ENCODE measurements at places on chromosomes 3 and 15.

- no peak for DNase-seq
Observed at GRCh38 chr3:16373341-16373946, 108.4 kb downstream of the OXNAD1 start.

GRCh38 chr3:61247191-61247590 lies 4.1 kb downstream of the FHIT start:
- no peak for DNase-seq

GRCh38 chr15:100353449-100353848 lies 11.7 kb upstream of the ADAMTS17 start:
- no peak for DNase-seq

DNA sequence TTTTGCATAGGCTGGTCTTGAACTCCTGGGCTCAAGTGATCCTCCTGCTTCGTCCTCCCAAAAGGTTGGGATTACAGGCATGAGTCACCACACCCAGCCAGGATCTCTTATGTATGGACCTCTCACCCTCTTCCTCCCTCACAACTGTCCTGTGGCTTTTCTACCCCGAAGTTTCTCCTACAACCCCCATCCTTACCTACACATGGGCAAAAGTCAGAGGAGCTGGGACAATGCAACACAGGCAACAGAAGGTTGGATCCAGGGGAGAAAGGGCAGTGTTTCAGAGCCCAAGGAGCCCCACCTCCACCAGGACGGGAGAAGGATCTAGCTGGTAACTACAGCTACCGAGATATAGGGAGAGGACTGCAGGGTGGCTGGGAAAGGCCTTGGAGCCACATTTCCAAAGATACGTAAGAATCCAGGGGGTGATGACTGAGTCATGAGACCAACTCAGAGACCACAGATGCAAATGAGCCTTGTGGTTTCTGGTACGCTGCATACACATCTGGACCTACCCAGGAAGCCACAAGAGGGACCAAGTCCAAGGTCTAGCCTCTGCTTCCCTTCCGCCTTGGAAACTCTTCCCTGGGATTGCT lies 13.6 kb downstream of the IGDCC4 start:
- DNase-seq, result no peak

DNA sequence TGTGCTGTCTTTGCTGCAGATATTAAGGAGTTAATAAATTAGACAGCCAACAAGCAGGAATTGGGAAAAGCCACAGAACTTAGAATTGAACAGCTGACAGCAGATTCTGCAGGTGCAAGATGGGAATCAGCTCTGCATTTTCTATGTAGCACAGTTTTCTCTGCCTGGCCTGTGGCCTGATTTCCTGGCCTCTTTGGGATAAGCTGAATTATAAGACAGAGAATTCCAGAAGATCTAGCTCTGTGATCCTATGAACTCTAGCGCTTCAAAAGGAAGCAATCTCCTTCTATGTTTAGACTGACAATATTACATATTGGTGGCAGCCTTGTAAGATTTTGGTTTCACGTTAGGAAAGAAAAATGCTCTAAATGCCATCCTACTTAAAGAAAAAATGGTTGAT lies 24.0 kb upstream of the SOX2 start:
- DNase-seq, result no peak

GRCh38 chr15:96505014-96505413 lies 174.5 kb downstream of the NR2F2 start:
- no peak for DNase-seq

DNA sequence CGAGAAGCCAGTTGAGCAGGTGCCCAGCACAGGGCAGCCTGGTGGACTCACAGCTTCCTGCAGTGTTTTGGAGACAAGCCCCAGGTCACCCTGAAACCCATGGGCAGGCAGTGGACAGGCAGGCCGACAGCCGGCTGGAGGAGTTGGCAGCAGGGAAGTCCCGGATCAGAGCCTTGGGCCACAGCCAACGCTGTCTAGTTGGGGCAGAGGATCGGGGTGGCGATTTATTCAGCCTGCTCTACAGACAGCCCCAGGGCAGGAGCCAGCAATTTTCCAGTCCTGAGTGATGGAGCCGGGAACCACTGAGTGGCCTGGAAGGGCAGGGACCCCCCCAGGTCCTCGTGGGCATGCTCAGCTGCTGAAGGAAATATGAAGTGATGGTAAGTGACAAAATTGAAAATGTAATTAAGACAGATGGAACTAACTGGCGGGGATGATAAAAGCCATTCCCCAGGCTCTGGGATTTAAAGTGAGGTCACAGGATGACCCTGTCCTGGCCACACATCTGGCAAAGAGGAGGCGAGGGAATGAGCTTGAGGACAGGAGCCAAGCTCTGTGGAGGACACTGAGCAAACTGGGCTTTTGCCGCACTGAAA lies 34.4 kb upstream of the TBC1D21 start:
- DNase-seq, result peak; percentile 86

GRCh38 chr15:73282567-73283365 lies 86.0 kb downstream of the HCN4 start:
- peak; percentile 31 for DNase-seq

GRCh38 chr15:62895139-62895866 lies 147.2 kb upstream of the TPM1 start:
- no peak for DNase-seq

GRCh38 chr3:16064642-16065414 lies 109.7 kb upstream of the GALNT15 start:
- DNase-seq, result peak; percentile 87

DNA sequence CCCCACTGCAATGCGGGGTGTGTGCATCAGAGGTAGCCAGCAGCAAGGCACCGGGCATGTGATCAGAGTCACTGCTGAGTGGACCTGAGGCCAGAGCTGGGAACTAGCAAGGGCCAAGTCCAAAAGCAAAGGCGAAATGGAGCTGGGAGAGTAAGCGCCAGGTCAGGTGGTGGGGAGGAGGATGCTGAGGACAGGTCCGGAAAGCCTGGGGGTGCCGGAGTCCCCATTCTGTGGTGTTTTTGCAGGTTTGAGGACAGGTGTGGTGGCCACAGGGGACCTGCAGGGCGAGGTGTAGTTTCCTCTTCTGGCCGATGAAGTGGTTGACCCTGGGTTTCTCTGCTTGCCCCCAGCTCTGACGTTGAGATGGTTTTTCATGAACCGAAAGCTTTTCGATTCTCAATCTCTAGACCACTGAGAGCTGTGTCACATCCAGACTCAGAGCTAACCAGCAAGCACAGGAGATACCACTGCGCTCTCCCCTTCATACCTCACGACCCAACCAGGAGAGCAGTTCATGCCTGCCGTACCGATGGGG lies 35.0 kb upstream of the HES1 start:
- no peak for DNase-seq

DNA sequence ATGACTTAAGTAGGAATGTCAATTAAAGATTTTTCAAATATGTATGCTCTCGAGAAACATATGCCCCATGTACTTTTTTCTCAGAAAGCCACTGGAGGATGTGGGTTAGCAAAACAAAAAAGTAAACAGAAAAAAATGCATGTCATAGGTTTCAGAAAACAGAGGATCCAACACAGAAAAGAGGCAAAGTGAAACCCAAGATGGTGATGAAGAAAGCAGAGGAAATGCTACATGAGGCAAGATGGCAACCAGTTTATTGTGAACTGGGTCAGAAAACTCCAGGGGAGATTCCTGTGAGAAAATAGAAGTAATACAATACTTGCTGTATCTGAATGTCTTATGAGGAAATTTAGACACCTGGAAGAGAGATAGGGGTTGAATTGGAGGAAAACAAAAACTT lies 30.8 kb upstream of the EOMES start:
- no peak for DNase-seq

DNA sequence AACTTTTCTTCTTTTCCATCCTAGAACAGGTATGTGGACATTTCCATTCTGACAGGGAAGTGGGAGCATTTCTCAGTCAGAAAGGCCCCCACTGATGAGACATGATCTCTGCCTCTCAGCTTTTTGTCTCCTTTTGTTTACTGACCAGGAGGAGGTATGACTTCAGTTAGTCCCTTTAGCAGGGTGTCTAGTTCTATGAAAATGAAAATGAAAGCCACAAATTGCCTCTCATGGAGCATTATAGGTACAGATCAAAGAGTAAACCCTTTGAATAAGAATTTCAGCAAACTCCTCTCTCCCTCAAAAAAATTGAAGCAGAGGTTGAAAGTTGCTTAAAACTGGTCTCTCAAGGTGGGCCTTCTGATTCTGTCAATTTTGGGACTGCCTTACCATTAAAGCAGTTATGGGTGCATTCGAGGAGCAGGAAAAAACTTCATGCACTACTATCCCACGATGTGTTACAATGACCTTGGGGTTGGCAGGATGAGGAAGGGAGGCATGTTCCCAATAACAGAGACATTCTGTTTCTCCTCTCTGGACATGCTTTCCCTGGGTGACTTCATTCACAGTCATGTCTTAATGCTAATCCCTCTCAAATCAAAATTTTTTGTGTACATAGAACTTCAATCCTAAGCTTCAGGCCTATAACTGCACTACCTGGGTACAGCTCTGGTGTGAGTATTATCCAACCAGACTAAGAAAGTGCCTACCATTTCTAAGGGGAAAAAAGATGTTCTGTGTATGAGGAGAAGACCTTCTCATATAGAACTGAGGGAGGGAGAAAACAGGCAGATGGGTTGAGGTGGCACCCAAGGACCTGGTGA lies 50.6 kb upstream of the TBC1D23 start:
- DNase-seq, result no peak

GRCh38 chr3:118262800-118263402 lies 771.7 kb downstream of the IGSF11 start:
- no peak for DNase-seq

GRCh38 chr15:78088773-78089080 lies 3.6 kb upstream of the SH2D7 start:
- no peak for DNase-seq

DNA sequence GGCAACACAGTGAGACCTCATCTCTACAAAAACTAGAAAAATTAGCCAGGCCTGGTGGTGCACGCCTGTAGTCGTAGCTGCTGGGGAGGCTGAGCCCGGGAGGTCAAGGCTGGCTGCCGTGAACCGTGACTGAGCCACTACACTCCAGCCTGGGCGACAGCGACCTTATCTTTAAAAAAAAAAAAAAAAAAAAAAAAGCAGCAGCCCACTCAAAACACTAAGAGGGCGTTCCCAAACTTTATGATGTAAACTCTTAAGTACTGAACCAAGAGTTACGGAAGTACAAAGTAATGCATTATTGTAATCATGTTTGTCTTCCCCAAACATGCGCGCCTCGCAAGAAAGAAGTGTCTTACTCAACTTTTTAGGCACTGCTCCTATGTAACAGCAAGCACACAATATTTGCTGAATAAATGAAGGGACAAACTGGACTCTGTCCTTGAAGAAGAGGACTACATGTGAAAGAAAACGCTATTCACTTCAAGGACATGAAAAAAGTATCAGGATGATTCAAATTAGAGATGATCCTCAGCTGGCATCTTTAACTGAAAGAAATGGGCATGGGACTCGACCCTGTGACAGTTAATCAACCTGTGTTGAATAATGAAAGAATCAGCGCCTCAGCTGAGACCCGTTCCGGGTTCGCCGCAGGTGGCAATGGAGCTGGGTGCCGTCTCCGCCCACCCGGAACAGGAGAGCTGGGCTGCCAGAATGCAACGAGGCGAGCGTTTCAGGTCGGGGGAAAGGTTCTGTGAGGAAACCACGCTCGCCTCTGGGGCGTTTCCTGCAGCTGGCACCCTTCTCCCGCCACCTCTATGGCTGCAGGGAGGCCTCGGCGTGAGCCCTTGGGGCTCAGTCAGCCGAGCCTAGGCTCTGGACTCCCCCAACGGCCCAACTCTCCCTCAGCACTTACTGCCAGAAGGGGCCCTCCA lies 718 bp downstream of the SPG11 start:
- peak; percentile 79 for DNase-seq

DNA sequence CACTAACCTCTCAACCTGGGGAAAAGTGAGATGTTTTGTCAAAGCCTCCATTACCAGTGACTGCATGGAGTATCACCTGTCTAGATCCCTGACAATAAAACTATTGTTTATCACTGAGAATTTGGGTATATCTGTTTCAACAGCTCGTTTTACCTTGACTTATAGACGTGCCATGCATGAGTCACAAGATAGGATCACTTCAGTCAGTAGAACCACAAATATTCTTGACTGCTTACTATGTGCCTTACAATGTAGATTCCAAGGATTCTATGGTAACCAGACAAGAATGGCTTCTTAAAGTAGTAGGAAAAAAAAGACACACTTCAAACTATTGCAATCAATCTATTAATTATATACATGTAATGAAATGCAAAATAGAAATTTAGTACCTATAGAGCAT lies 55.7 kb upstream of the GRM7 start:
- DNase-seq, result no peak

GRCh38 chr15:92914768-92915221 lies 14.7 kb downstream of the CHD2 start:
- DNase-seq, result no peak

GRCh38 chr3:40387001-40387894 lies at the start of gene ENTPD3:
Gene ENTPD3, plus strand, starts transcription at chr3:40387184. Its CDS starts 874 bp downstream, at chr3:40388058.
- DNase-seq, result peak; percentile 32

DNA sequence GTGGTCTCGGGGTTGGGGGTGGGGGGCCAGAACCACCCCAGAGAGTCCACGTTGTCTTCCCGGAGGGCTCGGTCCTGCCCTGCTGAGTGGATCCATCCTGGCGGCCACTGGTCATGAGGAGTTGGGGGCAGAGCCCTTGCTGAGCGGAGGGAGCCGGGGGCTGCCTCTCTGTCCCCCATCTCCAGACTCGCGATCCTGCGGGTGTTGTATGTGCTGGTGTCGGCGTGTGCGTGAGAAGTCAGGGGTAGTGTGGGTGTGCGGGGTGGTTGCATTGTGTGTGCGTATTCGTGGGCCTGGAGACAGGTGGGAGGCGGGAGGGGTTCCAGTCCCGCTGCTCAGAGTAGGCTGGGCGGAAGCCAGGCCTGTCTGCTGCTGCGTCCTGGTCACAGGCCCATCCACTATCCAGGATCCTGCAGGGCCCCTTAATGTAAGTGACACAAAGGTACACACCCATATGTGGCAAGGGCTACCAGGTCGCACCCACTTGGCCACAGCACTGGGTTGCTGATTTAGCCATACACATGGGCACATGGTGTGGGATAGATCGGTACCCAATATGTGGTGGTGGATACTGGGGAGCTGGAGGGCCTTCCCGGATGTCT lies 30.7 kb downstream of the NBEAL2 start:
- peak; percentile 26 for DNase-seq

GRCh38 chr3:66449411-66449974 lies 51.3 kb downstream of the LRIG1 start:
- DNase-seq, result peak; percentile 48

GRCh38 chr3:171365489-171365888 lies 94.7 kb downstream of the TNIK start:
- DNase-seq, result no peak

DNA sequence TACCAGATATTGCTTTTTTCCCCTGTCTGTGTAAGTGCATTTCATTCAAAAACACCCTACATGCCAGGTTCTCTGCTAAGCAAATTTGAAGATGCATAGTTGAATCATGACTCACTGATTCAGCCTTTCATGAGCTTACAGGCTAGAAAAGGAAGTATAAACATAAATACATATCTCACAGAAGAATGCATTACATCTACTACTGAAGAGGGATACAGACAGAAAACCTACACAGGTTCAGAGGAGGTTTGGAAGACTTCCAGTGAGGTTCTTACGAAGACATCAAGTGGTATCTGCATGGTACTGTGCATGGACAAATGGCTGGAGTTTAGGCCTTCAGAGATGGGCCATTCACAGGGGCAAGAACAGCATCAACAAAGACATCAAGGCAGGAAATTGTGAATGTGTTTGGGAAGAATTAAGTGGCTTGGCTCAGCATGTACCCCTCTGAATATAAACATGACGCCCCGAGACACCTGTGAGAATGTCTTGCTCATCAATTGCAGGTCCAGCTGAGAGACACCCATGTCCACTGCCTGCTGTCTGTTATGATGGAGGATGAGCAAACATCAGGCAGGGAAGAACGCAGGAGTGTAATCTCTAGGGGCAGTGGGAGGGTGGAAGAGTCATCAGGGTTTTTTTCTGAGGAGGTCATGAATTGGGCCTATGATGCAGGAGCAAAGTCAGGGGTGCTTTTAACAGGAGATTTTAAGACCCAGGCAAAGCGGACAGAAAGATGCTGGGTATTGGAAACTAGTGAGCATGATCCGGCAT lies 105.1 kb upstream of the GALNT15 start:
- no peak for DNase-seq

Measured in left cardiac atrium (tissue), 4 donors.